ENCODE measurements at places on chromosomes 13 and 19.
A peak's percentile ranks its signal among the peaks of the same experiment; 100 is the strongest.

GRCh38 chr13:100428986-100429385, 159.6 kb downstream of the GGACT start:
- no peak for DNase-seq

DNA sequence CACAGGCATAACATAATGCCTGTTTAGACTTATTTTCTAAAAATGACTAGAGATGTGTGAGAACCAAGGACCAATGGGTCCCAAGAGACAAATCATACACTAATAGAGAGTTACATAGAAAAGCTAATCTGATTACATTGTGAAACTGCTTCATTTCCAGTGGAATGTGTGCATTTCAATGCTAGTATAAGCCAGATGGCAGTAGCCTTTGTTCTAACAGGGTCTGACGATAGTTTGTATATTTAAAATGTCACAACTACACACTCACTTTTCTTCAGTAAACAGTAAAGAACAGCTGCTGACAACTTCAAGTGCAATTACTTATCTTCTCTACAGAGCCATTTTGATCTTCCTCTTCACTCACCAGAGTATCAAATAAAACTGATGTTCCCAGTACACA, 4.3 kb upstream of the SLITRK5 start:
- no peak for DNase-seq

GRCh38 chr13:76735641-76736040, 150.6 kb downstream of the KCTD12 start:
- no peak for DNase-seq

GRCh38 chr19:7699417-7700401, 2.2 kb downstream of the FCER2 start:
- peak; percentile 66 for DNase-seq

- DNase-seq: no peak
These were observed 1.3 kb upstream of the C3 start for GRCh38 chr19:6721773-6722172.

- DNase-seq: no peak
These were observed 47.4 kb upstream of the TUBGCP3 start for GRCh38 chr13:112635323-112635722.

DNA sequence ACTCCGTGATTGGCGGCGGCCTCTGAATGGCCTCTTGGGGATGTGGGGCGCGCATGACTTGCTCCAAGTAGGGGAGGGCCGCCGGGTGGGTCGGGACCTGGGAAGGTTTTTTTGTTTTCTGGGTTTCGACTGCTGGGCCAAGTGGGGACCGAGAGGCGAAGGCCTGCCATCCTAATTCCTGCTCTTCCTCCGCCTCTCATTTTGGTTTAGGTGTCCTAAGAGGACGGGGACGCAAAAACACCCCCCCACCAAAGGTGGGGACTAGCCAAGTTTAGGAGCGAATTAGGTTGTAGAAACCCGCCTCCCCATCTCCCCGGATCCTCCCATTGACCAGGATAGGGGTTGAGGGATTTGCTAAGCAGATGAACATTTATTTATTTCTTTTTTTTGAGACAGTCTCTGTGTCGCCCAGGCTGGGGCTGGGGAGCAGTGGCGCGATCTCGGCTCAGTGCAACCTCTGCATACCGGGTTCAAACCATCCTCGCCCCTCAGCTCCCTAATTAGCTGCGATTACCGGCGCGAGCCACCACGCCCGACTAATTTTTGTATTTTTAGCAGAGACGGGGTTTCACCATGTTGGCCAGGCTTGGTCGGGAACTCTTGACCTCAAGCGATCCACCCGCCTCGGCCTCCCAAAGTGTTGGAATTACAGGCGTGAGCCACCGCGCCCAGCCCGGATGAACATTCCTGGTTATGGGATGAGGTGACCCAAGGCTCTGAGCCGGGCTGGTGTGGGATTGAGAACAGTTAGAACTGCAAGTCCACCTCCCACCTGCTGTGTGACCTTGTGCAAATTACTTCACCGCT, 838 bp downstream of the PPP2R1A start:
- peak; percentile 64 for DNase-seq

DNA sequence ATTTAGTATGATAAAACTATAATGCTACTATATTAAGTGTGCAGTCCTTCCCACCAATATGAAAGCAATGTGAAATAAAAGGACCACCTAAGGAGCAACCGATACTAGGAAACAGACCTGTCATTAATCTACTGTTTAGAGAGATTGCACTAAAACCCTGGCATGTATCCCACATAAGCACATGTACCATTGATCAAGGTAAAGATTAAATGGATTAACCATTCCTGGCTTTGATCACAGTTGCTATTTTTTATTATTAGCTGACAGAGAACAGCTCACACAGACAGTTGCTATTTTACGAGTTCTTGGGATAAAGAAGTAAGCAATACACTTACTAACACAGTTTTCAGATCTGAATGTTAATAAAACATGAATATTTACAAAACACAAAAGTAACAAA, 57.7 kb upstream of the ZDHHC20 start:
- peak; percentile 39 for DNase-seq

DNA sequence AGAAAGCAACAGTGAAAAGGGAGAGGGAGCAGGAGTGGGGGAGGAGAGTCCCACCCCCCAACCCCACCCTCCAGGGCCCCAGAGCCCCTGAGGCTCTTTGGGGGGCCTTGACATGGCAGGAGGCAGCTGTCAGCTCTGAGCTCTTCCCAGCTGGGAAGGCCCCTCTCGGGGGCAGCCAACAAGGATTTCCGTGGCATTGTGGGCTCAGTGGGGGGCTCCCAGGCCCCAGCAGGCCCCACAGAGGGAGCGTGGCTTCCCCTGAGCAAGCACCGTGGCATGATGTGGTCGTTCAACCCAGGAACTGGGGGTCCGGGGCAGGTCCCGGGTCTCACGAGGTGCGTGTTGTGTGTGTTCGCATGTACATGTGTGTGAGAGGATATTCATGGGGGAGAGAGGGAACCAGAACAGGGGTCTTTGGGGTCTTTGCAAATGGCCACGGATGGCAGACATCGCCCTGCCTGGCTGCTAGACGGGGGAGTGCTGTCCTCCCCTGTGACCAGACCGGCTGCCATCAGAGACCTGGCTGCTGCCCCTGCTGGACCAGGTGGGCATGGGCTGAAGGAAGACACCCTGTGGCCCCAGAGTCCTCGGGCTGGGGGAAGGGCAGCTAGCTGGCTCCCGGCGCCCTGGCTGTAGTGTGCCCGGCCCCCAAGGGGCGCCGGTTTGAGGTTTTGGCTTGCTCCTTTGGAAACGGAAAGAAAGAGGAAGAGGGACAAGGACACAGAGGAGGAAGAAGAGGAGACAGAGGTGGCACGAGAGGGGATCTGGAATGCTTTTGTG, 3.7 kb upstream of the AKAP8L start:
- no peak for DNase-seq

DNA sequence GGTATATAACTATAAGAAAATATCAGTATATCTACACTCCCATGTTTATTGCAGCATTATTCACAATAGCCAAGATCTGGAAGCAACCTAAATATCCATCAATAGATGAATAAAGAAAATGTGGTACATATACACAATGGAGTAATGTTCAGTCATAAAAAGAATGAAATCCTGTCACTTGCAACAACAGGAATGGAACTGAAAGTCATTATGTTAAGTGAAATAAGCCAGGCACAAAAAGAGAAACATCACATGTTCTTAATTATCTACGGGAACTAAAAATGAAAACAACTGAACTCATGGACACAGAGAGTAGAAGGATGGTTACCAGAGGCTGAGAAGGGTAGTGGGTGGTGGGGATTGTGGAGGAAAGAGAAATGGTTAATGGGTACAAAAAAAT, 665.2 kb downstream of the TBC1D4 start:
- DNase-seq: no peak

DNA sequence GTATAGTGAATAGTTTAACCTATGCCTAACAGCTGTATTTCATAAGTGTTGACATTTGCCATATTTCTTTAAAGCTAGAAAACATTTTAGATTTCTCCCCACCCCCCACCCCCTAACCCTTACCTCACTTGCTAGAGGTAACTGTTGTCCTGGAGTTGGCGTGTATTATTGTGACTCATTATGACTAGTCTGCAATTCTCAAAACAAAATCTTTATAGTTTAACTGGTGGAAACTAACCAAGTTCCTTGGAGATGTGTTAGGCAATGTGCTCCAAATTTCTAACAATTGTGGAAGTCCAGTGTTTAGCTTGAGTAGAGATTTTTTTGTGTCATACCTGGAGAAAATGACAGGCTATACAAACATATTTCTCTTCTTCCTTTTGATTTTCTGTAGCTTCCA, 38.0 kb downstream of the KCTD4 start:
- no peak for DNase-seq

DNA sequence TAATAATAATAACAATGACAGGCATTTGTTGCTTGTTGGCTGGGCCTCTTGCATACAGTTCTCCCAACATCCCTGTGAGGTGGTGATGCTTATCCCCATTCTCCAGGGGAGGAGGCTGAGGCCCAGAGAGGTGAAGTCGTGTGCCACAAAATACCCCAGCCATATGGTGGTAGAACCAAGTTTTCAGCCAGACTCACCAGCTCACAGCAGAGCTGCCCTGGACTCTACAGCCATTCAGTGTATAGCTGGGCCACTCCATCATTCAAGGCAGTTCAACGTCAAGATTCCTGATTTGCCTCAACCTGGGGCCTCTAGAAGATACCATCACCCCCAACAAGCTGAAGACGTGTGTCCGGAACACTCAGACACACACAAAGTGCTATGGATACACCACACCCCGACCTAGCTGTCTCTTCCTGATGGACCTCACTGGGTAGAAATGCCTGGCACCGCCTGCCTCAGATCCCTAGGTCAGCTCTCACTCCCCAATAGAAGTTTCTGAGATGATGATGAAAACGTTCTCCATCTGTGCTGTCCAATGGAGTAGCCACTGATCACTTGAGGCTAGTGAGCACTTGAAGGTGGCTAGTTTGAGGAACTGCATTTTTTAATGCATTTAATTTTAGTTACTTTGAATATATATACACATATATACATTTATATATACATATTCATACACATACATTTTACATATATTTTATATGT, 4.3 kb upstream of the CEACAM19 start:
- peak; percentile 27 for DNase-seq

GRCh38 chr13:43473437-43473836, 313.3 kb downstream of the ENOX1 start:
- peak; percentile 71 for DNase-seq

DNA sequence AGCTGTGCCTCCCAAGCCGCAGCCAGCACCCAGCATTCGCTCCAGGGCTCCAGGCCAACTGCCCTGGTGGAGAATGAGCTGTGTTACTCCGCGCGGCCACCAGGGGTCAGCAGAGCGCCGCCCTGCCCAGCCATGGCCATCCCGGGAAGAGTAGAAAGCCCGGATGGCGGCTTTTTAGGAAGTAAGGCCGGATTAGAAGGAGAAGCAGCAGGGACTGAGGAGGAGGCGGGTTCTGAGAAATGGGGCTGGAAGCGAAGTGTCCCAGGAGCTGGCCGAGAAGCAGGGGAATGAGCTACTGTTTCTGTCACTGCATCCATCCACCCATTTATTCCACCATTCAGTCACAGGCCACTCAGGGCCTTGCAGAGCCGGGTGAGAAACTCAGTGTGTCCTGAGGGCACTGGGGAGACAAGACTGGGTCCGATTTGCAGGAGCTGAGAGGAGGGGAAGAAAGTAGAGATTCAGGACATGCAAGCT, 6.6 kb upstream of the NPAS1 start:
- peak; percentile 66 for DNase-seq

Measured in hematopoietic multipotent progenitor cell treated with erythropoietin and hydrocortisone succinate and interleukin-3 and kit ligand, for 4 days (in vitro differentiated cells).